ENCODE measurements at places on chromosomes 3 and 15.

DNA sequence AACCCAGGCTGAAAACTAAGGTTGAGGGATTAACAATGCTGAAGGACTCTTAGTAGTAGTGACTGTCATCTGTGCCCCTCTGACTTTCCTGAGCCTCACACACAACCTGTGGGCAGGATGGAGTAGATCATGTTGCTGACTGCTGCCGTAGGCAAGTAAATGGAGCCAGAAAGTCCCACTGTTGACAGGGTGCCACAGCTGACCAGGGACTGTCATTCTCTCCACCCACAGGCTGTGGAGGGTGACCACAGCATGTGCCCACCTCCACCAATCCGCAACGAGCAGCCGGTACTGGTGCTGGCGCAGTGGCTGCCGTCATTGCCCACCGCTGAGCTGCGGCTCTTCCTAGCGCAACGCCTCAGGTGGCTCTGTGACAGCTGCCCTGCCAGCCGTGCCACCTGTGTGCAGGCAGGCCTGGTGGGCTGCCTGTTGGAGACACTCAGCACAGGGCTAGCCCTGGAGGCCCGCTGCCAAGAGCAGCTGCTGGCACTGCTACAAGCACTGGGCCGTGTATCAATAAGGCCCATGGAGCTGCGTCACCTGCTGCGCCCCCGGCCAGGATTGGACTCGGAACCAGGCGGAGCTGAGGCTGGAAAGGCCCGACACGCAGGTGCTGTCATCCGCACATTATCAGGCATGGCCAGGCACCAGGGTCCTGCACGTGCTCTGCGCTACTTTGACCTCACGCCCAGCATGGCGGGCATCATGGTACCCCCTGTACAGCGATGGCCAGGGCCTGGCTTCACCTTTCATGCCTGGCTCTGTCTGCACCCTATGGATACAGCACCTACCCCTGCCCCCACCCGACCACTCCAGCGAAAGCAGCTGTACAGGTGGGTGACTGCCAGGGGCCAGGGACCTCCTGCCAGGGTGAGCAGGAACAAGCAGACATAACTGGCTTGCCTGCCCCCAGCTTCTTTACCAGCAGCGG, 15.6 kb downstream of the NBEAL2 start:
- no peak for DNase-seq

DNA sequence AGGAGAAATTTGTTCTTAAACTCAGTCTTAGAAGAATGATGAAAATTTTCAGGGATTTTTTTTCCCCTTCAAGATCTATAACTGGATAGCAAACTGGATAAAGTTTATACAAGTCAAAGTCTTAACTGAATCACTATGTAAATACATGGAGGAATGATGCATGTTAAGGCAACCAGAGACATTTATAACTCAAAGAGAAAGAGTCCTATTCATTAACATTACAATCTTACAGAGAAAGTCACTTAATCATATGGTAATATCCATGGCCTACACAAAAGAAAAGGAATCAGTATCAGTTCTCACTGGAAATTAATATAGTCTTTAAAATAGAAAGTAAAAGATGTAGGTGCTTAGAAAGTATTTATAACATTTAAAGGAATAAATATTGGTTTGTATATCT, 869.1 kb downstream of the TBL1XR1 start:
- no peak for DNase-seq

DNA sequence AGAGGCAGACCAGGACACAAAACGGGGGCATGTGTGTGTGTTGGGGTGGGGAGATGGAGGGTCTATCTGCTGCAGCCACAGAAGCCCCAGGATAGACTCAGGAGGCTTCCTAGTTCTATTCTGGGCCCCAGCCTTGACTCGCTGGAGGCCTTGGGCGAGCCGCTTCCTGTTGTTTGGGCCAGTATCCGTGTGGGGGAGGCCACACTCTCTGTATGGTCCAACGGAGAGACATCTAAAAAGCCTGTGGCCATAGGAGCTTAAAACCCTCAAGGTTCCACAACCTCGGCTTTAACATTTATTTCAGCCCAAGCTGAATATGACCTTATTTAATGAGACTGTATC, 32.8 kb downstream of the POC1A start:
- DNase-seq: peak; percentile 46

DNA sequence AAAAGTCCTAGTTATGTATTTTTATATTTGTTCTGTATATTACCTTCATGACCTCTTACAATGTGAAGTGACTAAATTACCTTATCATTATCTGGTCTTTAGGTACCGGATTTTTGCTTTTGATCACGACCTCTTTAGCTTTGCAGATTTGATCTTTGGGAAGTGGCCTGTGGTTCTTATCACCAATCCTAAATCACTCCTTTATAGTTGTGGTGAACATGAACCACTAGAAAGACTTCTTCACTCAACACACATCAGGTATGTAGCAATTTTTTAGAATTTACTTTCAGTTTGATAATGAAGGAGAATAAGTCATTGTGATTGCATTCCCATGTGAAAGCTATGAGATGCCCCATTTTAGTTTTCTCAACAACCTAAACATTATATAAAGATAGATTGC, 18.3 kb downstream of the TMEM62 start:
- peak; percentile 52 for DNase-seq

DNA sequence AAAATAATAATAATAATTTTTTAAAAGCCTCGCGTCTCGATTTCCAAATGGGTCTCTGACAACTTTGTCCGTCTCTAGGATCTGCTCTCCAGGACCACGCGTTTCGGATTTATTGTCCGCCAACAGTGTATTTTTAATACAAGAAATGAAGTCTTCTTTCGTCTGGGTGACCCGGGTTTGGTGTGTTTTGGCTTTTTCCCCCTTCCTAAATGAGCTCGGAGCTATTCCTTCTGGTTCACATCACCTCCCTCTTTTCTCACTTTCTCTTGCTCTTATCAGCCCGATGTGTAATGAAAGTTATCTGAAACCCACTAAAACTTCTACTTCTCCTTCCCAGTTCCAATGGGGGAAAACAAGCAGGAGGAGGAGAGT, 516.7 kb downstream of the MECOM start:
- DNase-seq: peak; percentile 37

- DNase-seq: no peak
Observed at GRCh38 chr3:61771976-61772375, 210.6 kb downstream of the PTPRG start.

DNA sequence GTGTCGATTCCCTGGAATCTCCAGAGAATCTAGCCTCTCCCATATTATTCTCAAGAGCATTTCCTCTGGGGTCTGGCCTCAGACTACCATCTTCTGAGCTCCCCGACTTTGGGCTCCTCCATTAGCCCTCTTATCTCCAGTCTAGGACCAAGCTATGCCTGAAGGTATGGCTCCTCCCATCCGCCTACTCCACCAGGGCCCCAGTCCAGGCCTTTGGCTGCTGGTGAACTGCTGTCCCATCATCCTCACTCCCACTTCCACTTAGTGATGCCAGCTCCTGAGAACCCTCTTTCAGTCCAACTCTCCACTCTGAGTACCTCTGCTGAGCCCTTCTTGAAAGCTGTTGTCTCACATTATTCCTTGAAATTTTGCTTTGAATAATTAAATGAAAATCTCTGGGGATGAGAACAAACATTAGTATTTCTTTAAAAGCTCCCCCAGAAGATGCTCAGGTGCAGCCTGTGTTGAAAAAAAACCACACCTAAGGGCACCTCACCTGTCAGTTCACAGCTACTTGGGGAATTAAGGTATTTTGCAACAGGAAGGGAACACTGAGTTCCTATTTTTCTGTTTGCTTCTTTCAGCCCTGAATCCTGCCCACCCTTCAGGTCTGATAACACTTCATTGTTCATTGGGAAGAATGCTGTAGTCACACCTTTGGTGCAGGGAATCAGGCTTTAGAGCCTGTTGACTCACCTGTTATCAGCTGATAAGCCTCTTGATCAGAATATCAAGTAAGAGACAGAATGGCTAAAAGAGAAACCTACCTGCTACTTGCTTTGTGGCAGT, 9.5 kb downstream of the CLDN18 start:
- DNase-seq: no peak

DNA sequence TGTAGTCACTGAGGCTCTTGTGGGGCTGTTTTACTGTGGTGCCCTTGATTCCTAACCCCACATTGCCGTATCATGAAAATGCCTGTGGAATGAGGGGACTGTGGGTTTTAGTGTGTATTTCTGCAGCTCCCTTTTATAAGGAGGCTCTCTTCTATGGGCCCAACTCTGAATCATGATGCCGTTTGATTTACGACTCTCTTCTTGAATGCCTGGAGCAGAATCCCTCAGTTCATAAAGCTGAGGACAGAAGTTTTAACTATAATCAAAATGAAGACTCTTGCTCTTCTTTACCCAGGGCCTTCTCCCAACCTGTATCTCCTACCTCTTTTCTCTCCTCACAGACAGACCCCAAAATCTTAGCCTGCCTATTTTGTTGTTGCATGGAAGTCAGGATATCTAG, 109.5 kb downstream of the RARB start:
- no peak for DNase-seq
